ENCODE measurements at places on chromosomes 2 and 18.

- ATAC-seq = no peak
Measured at GRCh38 chr2:212911011-212911410, 240.4 kb downstream of the IKZF2 start.

GRCh38 chr2:158762336-158762735 is 32.8 kb upstream of the DAPL1 start:
- no peak for ATAC-seq

- ATAC-seq = no peak
Measured at GRCh38 chr2:26633351-26633945, 7.7 kb downstream of the CIB4 start.

DNA sequence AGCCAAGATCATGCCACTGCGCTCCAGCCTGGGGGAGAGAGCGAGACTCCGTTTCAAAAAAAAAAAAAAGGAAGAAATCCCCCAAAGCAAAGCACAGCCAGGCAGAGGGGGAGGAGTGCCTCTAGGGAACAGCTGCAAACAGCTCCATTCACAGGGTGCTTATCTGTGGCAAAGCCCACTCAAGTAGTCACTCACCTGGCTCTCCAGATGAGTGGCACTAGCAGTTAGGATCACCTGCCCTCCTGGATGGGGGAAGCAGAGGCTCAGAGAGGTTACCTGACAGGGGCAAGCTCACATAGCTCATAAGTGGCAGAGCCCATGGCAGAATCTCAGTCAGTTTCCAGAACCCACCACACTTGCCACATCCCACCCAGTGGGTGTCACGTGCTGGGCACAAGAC is 30.3 kb downstream of the TFCP2L1 start:
- ATAC-seq = no peak

DNA sequence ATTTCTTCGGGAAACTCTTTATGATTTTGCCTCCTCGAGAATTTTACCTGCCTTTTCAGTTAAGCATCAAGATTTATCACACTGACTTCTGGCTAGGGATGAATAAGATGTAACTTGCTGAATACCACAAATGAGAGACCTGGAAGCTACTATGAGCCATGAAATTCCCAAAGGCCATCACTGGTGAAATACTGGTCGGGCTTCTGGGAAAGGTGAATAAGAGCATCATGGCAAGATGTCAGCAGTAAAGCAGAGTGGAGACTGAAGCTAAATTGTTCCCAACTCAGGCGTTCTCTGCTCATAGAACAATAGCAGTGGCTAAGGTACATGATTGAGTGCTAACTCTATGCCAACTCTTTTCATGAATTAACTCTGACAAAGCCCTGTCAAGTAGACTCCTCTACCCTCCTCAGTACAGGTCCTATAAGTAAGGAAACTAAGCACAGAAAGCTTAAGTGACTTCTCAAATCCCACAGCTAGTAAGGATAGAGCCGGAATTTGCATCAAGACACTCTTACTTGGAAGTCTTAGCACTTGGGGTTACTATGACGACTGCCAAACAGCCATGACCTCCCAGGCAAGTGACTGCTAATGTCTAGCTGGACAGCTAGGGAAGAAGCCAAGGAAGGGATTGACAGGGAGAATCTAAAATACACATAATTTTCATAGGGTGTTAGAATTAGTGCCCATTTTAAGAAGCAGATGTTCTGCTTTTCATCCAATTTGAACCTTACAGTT is 22.7 kb upstream of the DSC3 start:
- no peak for ATAC-seq
